HTR-8/SVneo (cell line): ENCODE measurements at places on chromosomes 3 and 15.

GRCh38 chr3:104523136-104523535 lies 843.6 kb upstream of the ALCAM start:
- no peak for DNase-seq

DNA sequence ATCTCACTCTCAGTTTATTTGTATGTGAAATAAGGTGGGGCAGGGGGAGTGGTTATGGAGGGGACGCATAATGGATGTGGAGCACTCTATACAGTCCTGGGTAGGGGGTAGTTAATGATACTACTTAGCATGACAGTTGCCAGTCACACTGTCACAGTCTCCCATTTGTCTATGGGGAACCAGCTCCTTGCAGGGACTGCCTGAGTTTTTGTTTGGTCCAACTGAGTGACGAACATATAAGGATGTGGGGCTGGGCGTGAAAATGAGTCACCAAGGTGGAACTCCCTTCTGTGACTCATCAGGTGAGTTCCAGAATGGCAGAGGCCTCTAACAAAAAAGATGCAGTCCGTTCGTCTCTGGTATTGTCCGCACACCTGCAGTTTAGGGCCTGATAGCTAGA lies 235.3 kb upstream of the ST8SIA2 start:
- no peak for DNase-seq

- DNase-seq = no peak
These were observed 440.2 kb downstream of the LPP start for GRCh38 chr3:188594139-188594538.

GRCh38 chr3:13557417-13557816 lies 8.5 kb downstream of the FBLN2 start:
- no peak for DNase-seq

DNA sequence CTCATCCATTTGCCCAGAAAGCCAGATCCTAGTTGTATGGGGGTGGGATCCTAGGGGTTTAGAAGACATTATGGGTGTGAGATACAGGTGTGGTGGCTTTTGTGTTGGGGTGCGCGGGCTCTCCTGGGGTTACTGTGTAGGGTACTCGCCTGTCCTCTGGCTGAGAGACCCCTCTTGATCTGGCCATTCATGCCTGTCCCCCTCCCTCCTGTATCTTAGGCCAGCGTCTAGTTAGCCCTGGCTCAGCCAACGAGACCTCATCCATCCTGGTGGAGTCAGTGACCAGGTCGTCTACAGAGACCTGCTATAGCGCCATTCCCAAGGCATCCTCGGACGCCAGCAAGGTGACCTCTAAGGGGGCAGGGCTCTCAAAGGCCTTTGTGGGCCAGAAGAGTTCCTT lies 41.4 kb downstream of the DNASE1L3 start:
- no peak for DNase-seq
